ENCODE measurements at places on chromosomes 4 and X. TPM values are rescaled to one million over a fixed set of nuclear protein-coding genes. Genes with fewer than 3 reads are reported as not detected.

Gene EXOC1L
- not detected for total RNA-seq

Gene ZFP92
- total RNA-seq: 1.9 TPM

Gene GPRASP3
- total RNA-seq: 61.3 TPM

Gene MAMLD1
- total RNA-seq: 0.94 TPM

Gene RNF150
- total RNA-seq: 34.5 TPM

Gene KLHL5
- 67.1 TPM for total RNA-seq

Gene BANK1
- 0.16 TPM for total RNA-seq

All from occipital lobe (tissue), 3 donors.